ENCODE measurements at places on chromosomes 4 and X.

GRCh38 chrX:12263211-12263610, 124.9 kb downstream of the FRMPD4 start:
- no peak for DNase-seq

GRCh38 chr4:17562157-17562556, 14.8 kb upstream of the LAP3 start:
- DNase-seq = no peak

GRCh38 chr4:170080496-170080895, 9.3 kb downstream of the AADAT start:
- no peak for DNase-seq

GRCh38 chr4:2101346-2102044, 42.4 kb downstream of the NAT8L start:
- DNase-seq = no peak

DNA sequence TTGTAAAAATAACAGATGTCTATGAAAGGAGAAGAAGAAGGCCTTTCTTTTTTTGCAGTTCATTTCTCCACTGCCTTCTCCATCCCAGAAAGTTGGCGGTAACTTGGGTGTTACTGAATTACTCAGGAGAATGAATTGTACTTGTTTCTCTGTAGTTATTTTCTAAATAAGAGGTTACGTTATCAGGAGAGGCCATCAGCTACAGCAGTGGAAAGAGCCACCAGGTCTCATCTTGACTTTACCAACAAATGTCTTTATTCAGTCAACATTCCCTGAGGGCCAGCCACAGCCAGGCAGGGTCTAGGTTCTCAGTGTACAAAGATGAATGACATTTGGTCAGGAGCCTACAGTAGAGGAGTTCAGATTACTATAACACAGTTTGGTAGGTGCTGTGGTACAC, 8.1 kb downstream of the HADH start:
- DNase-seq = no peak

GRCh38 chrX:104136241-104137019, 20.4 kb downstream of the SLC25A53 start:
- peak; percentile 75 for DNase-seq

GRCh38 chr4:23060776-23061175, 368.0 kb downstream of the GBA3 start:
- no peak for DNase-seq

- no peak for DNase-seq
Observed at GRCh38 chrX:2471641-2472040, 29.1 kb downstream of the DHRSX start.

DNA sequence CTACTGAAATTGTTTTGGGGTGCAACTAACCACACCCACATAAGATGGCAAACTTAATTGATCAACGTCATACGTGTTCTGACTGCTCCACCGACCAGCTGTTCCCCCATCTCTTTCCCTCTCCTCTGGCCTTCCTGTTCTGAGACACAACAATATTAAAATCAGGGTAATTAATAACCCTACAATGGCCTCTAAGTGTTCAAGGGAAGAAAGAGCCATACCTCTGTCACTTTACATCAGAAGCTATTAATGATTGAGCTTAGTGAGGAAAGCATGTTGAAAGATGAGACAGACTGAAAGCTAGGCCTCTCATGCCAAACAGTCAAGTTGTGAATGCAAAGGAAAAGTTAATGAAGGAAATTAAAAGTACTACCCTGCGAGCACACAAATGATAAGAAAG, 173.9 kb upstream of the FTHL17 start:
- DNase-seq = no peak

DNA sequence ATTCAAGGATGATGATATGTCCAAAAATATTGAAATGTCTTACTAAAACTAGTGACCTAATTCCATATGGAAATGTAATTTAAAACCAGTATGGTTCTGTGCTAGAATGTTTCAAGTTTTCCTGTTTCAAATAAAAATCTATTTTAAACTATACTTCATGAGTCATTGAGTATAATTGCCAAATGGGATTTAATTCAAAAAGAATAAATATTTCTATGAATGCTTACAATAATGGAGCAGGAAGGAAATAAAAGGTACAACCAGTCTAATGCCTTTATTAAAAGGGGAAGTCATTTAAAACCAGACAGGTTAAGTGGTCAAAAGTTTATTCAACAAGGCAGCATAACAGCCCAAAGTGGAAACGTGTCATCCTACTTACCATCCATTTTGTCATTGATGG, 2347.1 kb downstream of the PCDH7 start:
- DNase-seq = no peak

GRCh38 chrX:57528670-57529255, 63.0 kb upstream of the ZXDB start:
- peak; percentile 23 for DNase-seq

DNA sequence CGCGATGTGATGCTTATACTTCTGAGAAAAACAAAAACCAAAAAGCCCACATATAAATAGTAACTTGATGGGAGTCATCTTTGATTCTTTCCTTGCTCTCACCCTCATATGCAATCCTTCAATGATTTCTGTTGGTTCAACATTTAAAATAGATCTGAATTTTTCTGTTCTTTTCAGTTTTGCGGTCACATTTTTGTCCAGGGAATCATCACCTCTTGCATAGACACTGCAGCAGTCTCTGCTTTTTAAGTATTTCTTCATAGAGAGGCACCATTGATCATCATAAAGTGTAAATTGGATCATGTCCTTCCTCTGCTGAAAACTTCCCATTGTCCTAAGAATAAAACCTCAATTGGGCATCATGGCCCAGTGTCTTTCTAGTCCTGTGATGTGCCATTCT, 81.1 kb upstream of the SLC4A4 start:
- no peak for DNase-seq

- no peak for DNase-seq
Observed at GRCh38 chrX:21975812-21976211, 35.3 kb downstream of the SMS start.

- peak; percentile 78 for DNase-seq
Observed at GRCh38 chr4:1329408-1330371, 17.3 kb upstream of the UVSSA start.

DNA sequence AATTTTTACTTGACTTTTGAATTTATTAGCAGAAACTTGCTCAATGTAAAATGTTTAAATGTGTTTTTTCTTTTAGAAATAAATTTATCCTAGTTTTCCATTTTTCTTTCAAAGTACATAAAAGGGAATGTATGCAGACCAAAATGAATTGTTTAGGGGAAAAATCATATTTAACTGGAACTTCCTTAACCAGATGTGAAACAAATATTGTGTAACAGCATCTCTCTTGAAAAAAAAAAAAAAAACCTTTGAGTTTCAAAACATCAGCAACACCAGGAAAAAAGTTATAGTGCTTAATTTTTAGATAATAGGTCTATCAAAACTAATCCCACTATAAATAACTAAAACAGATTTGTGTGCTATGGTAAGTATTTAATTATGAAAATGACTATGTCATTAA, 14.5 kb upstream of the CCNA2 start:
- no peak for DNase-seq

- no peak for DNase-seq
Observed at GRCh38 chr4:43113196-43113595, 220.7 kb downstream of the GRXCR1 start.

- no peak for DNase-seq
Observed at GRCh38 chr4:53912766-53913497, 151.5 kb downstream of the CHIC2 start.

GRCh38 chrX:130212371-130212770, 40.6 kb downstream of the RAB33A start:
- DNase-seq = no peak

GRCh38 chr4:71473541-71474240, 134.9 kb downstream of the SLC4A4 start:
- DNase-seq = no peak

GRCh38 chr4:57116245-57116644, 6.1 kb upstream of the IGFBP7 start:
- no peak for DNase-seq

DNA sequence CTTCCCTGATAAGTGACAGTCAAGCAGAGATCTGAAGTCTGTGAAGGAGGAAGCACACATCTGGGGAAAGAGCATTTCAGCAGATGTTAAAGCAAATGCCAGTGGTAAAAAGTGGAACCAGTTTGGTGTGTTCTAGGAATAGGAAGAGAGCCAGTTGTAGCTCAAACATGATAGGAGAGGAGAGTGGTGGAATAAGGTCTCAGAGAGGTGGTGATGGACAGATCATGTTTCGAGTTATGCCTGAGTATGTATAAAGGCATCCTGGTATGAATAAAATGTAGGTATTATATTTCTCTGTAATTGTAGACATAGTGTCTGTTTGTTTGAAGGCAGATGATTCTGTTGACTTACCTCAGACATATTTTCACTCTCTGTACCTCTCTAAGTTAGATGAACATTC, 89.1 kb downstream of the LARP7 start:
- no peak for DNase-seq

DNA sequence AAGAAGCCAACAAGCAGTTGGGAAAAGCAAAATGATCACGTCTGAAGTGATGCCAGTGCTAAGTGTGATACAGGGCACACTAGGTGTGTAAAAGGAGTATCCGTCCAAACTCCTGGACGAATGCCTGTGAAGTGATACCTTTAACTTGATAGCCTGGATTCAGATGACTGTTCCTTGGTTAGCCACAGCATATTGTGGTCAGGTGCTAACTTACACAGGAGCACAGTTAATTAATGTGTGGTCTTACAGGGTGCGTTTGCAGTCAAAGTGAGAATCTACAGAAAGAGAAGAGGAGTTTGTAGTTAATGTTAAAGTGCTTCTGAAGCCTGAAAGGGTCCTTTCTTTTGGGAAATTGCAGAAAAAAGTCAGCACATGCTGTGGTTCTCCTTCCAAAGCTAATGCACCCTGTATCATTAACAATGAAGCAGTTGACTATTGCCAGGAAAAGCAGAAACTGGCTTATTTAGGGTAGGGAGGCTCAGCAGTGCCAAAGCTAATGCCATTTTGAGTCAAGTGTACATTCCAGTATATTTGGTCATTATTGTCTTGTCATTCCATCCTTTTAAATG, 61.1 kb downstream of the DCLK2 start:
- DNase-seq = no peak

DNA sequence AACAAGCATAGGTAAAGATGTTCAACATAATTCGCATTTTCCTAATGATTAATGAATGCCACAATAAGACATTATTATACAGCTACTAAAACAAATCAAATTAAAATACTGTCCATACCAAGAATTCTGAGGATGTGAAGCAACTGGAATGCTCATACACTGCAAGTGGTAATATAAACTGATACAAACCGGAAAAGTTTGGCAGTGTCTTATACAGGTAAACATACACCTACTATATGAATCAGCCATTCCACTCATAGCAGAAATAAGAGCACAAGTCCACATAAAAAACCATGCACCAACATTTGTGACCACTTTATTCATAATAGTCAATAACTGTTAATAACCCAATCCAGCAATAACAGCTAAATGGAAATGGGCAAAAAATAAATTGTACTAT, 79.3 kb downstream of the FBXW7 start:
- no peak for DNase-seq

DNA sequence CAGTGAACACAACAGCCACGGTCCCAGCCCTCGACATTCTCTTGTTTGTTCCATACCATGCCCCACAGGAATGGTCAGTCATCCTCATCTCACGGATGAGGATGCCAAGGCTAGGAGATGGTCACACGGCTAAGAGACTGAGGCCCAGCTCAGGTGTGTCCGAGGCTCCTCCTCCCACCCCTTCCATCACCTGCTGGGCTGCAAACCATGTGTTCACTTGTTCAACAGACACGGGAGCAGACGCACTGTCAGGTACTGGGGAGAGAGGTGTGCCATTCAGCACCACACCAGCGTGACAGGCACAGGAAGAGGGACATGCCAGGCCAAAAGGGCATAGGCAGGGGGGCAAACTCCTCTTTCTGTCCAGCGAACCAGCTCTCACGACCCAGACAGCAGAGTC, 45.9 kb downstream of the ABLIM2 start:
- DNase-seq = no peak

DNA sequence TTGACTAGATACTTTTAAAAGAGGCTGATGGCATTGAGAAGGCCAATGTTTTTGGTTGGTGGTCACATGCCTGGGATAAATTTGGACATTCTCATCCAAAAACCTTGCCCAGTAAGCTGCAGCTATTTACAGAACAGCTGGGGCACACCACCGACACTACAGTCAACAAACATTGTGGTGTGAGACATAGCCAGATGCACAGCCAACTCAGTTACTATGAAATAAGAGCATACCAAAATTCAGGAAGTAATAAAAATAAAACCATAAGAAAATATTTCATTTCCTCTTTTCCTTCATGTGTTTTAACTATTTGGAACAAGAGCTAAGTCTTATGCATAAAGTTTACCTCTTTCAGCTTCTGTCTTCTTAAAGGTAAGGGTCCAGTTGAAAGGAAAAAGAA, 8.8 kb downstream of the PPM1K start:
- no peak for DNase-seq

DNA sequence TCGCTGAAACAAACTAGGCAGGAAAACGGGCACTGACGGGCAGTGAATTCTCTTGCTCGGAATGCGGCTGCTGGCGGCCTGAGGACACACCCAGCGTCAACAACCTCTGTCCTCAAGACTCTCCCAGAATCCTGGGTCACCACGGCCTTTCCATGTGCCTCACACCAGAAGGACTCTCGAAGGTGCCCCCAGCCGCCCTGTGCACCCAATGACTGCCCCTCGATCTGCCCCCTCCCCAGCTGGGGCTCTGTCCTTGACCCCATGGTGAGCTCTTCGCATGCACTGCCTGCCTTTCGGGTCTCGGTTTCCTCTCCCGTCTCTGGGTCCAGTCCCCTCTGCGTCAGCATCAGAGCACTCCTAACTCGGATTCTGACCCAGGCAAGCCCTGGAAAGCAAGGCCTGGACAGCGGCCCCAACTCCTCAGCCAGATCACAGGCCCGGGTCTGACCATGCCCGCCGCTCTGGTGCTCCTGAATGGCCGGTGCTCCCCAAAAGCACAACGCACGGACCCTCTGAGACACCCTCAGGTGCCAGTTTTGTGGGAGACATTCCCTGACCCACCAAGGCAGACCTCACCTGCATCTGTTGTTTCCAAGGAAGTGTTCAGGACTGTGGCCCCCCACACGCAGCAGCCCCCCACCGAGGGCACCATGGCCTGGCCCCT, 56.0 kb downstream of the ACOX3 start:
- DNase-seq = no peak

DNA sequence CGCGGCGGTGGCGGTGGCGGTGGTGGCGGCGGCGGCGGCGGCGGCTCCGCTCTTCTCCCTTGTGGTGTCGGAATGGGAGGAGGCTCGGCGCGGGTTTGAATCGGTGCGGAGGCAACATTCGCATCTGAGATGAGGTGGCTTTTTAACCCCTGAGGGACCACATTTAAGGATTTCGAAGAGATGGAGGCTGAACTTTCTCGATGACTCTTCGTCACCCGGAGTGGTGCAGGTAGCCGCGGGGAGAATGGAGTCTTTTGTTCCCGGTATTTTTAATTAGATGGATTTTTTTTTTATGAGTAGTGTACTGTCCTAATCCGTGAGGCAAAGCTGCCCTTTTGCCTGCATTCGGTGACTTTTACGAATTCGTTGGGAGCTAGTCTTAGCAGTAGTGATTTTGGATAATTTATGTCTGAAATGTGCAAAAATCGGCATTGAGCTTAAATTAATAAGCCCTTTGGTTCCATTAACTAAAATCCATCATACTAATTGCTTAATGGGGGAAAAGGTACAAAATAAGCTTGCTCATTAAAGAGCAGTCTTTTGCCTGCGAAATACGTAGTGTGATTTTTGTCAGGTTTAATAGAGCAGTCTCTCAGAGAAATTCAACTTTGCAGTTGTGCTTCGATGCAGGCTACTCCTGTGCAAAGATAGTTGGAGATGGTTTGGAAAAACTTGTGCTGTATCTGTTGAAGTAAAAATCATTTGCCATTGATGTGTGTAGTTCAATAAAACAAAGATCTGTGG, 206.2 kb downstream of the TENM3 start:
- no peak for DNase-seq

All from Calu3 (cell line).